Ovary (tissue), 10 donors: ENCODE measurements at places on chromosomes 1 and 21.

DNA sequence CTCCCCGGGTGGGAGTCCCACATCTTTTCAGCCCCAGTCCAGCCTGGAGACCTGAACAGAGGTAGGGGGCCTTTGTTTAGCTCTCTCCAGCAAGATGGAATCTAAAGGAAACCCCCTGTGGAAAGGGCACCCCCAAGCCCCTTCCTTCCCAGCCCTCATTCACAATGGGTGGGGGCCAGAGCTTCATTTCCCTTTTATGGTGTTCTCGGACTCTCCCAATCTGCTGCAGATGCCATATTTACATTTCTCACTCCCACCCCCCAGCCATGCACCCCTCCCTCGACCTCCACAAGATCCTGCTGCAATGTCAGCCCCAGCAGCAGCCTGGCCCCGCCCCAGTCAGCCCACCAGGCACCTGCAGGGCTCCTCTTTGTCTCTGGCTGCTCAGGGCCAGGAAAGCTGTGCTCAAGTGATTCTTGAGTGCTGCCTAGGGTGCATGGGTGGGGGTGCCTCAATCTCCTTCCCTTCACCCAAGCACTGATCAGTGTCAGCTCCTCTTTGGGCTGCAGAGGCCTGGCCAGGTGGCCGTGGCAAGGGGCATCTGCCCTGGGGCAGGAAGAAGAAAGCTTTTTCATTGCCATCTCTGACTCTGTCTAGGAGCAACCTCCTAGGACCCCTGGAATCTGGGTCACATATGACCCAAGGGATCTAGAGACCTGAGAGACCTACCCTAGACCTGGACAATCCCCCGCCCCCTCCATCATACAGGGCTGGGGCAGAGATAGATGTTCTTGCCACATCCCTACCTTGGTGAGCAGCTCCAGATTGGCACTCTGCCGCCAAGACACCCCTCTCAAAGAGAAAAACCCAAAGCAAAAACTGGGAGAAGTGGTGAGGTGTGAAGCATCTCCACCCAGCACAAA is 1.7 kb downstream of the KIF21B start:
- no peak for DNase-seq
- H3K27ac ChIP-seq: no peak overlapping the region
- H3K36me3 ChIP-seq: no peaks in the 10 kb centered on the region
- no peaks in the 10 kb centered on the region for H3K27me3 ChIP-seq
- no peak overlapping the region for H3K4me3 ChIP-seq

DNA sequence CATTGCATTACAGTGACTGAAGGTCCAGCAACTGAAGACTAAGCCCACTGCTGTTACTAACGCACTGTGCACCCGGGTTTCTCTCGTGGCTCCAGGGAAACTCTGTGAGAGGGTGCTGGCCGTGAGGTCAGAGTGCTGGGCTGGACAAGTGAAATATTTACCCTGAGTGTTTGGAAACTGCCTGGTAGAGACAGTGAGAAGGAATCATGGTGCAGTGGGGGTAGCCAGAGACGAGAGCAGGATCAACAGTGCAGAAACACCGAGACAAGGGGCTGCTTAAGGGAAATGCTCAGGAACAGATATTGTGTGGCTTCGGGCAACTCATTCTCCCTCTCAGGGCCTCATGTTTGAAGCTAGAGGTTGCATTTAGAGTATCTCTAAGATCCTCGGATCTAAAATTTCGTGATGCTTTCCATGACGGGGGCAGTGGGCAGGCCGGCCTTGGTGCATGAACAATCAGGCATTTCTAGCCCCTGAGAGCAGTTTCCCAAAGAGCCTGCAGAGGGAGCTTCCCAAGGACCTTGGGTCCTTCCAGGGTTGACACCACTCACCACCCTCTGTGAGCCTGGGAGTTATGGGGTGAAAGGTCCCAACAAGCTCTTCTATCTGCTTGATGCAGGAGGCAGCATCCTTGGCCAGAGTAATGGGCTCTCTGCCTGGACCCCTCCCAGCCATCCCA is 9.7 kb downstream of the CD2 start:
- H3K27ac ChIP-seq: no peak overlapping the region
- H3K36me3 ChIP-seq: no peaks in the 10 kb centered on the region
- no peak overlapping the region for H3K4me3 ChIP-seq
- DNase-seq: no peak

GRCh38 chr1:162305969-162306368 is 70.7 kb downstream of the SPATA46 start:
- H3K4me1 ChIP-seq: no peaks in the 10 kb centered on the region
- no peak overlapping the region for H3K27ac ChIP-seq
- no peak for DNase-seq
- no peaks in the 10 kb centered on the region for H3K27me3 ChIP-seq
- H3K4me3 ChIP-seq: no peak overlapping the region
- H3K36me3 ChIP-seq: no peaks in the 10 kb centered on the region

DNA sequence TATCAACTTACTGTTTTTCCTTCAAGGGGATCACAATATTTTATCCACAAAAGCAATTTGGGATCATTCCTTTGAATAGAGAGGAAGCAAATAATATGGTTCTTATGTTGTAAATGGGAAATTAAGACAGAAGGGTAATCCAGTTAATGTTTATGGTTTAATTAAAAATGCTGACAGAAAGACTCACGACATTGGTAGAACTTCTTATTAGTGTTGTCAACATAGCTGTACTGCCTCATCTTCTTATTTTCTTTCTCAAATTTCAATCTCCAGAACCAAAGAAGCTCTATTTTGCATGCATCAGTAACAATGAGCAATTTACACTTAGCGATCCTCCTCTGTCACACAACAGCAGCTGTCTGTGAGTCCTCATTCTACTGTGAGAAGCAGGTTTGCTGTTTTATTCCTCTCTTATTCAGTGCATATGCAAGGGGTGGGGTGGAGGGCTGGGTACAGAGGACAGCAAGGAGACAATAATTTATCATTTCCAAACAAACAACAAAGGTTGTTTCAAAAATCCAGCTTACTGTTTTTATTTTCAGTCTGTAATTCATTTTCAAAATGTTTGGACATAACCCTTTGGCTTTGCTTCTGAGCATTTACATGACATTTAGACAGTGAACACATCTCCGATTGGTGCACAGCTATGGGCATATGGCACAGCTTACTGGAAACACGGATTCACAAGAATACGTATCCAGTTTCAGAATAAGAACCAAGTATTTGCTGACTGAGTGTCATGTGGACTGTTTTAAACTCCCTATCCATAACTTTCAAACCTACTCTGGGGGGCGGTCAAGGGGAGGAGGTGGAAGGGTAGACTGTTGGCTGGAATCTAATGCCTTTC is 335.9 kb downstream of the RGS7 start:
- H3K4me1 ChIP-seq: no peaks in the 10 kb centered on the region
- H3K27me3 ChIP-seq: no peaks in the 10 kb centered on the region
- no peak for DNase-seq
- H3K27ac ChIP-seq: no peak overlapping the region
- no peak overlapping the region for H3K4me3 ChIP-seq

GRCh38 chr21:33268393-33268736 is 2.2 kb downstream of the IL10RB start:
- DNase-seq: no peak
- no peaks in the 10 kb centered on the region for H3K27me3 ChIP-seq
- H3K27ac ChIP-seq: no peak overlapping the region
- H3K4me3 ChIP-seq: no peak overlapping the region
- H3K36me3 ChIP-seq: no peaks in the 10 kb centered on the region
